ENCODE measurements at places on chromosomes 3 and 15.

DNA sequence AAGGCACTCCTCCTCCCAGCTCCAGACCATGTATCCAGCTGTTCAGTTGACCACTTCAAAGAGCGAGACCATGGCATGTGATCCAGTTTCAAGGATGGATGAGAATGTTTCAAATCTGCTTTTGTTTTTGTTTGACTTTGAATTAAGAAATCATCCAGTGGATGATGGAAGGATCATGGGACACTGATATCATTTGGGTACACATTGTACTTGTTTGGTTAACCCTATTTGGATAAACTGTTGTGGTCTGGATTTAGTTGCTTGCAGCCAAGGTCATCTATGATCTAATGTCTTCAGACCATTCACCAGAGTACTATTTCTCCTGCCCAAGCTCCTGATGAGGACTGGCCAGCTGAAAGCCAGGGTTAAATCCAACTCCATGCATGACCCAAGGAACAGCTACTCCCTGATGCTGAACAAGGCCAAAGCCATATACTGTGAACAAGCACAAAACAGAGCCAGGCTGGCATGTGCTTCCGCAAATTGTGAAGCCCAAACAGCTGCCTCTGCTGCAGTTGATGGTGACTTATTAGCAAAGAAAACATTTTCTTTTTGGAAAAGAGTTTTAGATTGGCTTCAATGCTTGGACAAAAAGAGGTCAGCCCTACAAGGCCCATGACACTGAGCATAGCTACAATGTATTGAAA, 5.2 kb upstream of the ADAMTS17 start:
- DNase-seq = no peak

GRCh38 chr3:57805674-57806073, 49.6 kb downstream of the SLMAP start:
- no peak for DNase-seq

- DNase-seq = no peak
These were observed 35.9 kb downstream of the VGLL4 start for GRCh38 chr3:11607816-11608215.

DNA sequence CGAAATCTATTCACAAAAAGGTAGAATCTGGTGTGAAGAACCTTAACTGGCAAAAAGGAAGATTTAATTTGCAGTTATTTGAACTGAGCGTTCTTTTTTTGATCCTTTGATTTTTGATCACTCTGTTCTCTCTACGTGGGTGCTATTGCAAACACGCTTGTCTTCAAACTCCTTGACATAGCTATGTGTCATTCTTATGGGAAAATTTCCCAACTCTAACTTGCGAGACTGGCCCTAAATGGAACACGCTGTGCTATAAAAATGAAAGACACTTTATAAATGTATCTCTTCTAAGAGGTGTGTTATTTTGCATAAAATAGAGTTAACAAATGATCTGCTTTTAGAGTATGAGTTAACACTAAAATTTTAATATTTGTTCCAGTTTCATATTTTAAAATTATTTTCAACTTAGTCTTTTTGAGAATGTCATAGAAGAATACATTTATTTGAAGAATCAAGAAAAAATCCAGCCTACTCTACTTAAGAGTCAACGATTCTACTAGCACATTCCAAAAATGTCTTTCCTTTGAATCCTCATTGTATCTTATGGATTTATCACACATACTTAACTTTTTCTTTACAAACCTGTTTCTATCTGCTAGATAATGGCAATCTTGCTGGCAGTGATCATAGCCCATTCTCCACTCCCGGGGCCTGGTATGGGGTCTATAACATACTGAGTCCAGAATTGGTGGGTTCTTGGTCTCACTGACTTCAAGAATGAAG, 610.0 kb upstream of the TBL1XR1 start:
- DNase-seq = no peak

GRCh38 chr3:9109568-9109914, 139.9 kb downstream of the SRGAP3 start:
- DNase-seq = no peak

DNA sequence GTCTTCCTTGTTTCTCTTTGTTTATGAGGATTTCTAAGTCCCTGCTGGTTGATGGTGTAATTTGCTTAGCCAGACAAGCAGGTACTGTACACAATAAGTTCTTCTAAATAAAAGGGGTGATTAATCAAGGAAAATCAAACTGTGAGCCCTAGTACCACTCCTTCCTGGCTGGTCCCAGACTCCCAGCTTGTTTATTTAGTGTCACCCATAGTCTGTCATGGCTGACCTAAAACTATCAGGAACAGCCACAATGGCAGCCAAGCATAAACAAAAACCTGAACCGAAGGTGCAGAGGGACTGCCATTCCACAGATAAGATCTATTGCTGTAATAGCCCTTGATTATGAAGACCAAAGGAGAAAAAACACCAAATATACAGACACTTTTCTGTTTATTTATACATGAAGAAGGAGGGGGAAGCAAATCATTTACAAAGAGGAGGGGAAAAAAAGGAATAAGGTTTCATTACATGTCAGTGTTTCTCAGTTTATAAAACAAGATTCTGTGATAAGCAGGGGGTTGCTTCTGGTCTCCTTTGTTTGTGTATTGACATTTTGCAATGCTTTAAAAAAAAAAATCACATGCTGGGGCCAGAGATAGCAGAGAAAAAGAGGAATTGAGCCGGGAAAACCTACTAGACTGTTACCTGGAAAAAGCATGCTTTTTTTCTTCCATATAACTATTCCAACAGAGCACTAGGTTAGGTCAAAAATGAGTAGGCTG, 182.4 kb upstream of the DPH6 start:
- DNase-seq = no peak

DNA sequence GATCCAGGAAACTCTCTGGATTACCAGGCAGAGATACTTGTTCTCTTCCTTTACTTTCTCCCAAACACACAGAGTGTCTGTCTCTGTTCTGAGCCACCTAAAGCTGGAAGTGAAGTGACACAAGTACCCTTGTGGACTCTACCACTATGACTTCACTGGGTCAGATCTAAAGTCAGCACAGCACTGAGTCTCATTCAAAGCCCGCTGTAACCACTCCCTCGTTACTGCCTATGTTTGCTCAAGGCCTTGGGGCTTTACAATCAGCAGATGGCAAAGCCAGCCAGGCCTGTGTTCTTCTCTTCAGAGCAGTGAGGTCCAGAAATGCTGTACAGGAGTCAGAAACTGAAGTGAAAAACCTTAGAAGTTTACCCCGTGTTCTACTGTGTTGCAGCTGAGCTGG, 588.3 kb upstream of the SEMA6D start:
- no peak for DNase-seq

DNA sequence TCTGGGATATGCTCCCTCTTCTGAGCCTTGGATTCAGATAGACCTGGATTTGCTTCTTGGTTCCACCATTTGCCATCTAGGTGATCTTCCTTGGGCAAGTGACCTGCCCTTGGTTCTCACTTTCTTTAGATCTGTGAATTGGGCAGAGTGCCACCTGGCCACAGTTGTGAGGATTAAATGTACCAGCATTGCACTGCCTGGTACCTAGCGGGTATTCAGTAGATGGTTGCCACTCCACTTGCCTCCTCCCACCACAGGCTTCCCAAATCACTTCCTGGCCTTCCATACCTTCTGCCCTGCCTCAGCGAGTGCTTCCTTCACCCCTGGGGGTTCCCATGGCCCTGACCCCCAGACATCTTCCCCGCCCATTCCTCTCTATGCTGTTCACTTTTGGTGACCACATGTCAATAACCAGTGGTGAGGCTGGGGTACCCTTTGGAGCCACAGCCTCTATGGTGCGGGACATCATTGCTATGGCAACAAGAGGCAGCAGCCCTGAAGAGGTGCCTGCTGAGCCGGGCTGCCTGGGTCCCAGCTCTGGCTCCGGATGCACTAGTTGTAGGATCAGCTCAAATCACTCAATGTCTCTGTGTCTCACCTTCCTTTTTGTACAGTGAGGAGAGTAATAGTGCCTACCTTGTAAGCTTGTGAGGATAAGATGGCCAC, 40.5 kb downstream of the CMTM7 start:
- DNase-seq = no peak

DNA sequence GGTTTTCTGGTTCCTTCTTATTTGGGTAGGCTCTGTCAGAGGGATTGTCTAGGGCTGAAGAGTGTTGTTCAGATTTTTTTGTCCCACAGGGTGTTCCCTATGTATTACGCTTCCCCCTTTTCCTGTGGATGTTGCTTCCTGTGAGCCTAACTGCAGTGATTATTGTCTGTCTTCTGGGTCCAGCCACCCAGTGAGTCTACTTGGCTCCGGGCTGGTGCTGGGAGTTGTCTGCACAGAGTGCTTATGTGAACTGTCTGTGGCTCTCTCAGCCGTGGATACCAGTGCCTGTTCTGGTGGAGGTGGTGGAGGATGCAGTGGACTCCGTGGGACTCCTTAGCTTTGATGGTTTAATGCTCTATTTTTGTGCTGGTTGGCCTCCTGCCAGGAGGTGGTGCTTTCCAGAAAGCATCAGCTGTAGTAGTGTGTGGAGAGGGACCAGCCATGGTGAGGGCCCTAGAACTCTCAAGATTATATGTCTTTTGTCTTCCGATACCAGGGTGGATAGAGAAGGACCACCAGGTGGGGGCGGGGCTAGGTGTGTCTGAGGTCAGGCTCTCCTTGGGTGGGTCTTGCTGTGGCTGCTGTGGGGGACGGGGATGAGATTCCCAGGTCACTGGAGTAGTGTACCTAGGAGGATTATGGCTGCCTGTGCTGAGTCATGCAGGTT, 53.8 kb downstream of the CCDC66 start:
- no peak for DNase-seq

- peak; percentile 73 for DNase-seq
These were observed 17.2 kb downstream of the DAPK2 start for GRCh38 chr15:64029110-64029509.

DNA sequence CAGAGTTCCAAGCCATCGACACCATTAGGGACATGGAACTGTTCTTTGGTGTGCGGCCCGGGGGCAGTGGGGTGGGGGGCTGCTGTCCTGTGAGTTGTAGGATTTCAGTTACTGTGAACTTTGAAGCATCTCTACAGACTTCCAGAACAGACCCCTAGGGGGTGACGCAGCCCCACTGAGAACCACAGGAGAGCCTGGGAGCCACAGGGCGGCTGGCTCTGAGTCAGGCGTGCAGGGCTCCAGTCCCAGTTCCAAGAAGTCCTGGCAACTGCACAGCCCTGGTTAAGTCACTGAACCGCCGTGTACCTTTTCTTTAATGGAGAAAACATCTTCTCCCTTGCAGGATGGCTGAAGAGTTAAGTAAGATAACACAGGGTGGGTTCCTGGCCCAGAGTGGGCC, 23.5 kb upstream of the LRTM1 start:
- DNase-seq = peak; percentile 52

GRCh38 chr3:11143476-11143875, 10.8 kb upstream of the HRH1 start:
- DNase-seq = no peak

DNA sequence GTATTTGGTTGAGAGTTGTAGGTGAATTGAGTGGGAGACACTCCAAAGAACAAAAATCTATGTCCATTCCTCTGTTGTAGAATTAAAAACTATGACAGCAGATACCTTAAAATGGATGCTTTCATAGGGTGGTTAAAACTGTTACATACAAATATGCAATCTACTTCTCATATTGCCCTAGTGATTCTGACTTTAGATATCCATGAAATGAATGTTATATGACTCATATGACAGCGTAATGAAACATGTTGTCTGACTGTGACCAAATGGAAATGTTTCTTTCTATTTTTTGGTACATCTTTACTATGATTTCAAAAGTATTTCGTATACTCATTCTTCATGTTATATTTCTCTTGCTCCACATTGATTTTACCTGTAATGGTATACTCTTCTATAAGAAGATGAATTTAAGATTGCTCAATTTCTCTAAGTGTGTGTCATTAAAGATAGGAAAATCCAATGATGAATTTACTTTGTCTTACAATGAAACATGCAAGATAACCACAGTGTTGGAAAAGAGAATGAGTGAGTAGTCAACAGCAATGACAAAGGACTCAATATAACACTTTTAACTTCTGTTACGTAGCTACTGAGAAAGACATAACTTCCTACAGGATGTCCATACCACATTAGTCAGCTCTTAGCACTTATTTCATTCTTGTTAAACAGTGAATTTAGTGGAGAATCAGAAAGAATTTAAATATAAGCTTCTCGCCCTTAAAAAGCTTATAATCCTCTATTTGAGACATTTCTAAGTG, 79.3 kb upstream of the LSAMP start:
- no peak for DNase-seq

DNA sequence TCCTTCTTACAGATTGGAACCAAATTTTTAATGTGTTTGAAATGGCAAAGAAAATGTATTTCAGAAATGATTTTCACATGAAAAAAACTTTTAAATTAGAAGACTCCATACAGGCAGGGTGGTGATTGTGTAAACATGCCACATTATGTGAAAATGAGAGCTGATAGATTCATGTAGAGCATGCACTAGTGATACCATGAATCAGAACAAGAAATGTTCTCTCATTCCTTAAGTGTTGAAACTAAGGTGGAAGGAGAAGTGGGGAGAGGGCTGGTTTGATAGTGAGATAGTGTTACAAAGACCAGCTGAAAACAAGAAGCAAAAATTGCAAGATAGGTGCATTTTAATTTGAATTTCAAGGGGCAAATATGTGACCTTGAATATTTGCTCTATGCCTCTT, 100.3 kb downstream of the CCNL1 start:
- DNase-seq = no peak

DNA sequence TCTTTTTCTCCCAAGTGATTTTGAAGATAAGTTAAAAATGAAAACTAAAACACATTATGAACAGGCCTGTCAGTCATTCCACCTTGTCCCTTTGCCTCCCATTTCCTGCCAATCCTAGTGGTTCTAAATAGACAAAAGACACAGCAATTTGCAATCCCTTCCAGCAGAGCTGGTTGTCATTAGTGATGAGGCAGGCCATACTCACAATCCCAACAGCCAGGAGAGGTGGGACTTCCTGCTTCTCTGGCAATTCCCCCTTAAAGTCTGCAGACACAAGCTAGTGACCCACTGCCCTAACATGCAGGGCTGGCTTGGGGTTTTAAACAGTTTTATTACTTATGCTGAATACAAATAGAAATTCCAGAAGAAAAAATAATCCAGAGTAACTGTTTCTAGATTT, 38.4 kb upstream of the RBP1 start:
- no peak for DNase-seq

DNA sequence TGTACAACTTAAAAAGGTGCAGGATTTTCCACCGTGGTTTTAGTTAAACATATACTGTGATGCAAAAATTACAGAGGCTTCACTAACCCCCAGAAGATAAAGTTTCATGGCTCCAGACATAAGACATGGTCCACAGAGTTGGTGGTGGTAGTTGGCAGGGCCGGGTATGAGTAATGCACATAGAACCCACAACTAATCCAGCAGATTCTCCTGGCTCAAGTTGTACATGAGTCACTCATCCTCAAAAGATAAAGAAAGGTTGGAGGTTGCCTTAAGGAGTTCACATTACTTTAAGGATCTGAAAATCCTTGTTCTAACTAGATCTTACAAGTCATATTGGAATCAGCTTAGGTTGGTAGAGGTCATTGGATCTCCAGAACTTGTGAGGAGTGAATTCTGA, 98.3 kb upstream of the ZBTB20 start:
- no peak for DNase-seq

- no peak for DNase-seq
These were observed 9.3 kb downstream of the CRYBG3 start for GRCh38 chr3:97831140-97831539.

GRCh38 chr3:45545476-45545875, 49.1 kb upstream of the LIMD1 start:
- DNase-seq = peak; percentile 82
